Foreskin keratinocyte (primary cell): ENCODE measurements at places on chromosomes 13 and 19. TPM values are rescaled to one million over a fixed set of nuclear protein-coding genes. Genes with fewer than 3 reads are reported as not detected.

VSTM2B gene
- total RNA-seq: not detected in 2 replicates

PPM1N gene
- total RNA-seq: 2.0 and 2.1 TPM in 2 replicates

ZNF808 gene
- total RNA-seq: 9.4 and 12.0 TPM in 2 replicates

CEBPG gene
- 32.2 and 35.3 TPM in 2 replicates for total RNA-seq

- DNase-seq: no peak
Measured at GRCh38 chr19:56091066-56091490, 30.0 kb downstream of the ZNF787 start.

DNA sequence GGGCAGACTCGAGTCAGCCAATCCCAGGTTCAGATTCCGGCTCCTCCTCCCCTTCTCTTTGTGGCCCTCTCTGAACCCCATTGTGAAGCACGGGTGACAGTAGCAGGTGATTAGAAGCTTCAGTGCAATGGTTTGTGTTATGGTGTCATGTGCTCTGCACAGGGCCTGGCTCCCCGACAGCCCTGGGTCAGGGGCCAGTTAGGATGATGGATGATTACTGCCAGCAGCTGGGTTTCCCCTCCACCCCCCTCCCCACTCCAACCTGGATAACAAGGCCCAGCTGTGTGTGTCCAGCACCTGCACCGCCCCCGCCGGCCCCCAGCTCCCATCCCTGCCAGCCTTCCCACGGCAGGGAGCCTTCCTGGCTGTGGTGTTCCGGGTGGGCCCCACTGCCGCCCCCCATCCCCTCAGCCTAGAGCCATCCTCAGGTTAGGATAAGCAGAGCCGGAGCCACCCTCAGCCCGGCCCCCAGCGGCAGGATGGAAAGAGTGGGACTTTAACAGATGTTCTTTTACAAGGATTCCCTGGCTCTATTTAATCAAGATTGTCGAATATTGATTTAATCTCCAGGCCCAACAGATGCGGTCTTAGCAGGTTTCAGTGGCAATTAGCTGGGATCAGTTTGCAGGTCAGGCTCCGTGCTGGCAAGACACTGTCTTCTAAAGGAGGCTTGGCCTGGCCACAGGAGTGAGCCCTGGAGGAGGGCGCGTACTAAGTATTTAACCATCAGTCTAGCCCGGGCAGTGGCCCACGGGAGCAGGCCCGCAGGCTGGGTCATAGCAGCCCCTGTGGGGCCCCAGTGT is 156.2 kb downstream of the SIPA1L3 start:
- no peak for DNase-seq

DNA sequence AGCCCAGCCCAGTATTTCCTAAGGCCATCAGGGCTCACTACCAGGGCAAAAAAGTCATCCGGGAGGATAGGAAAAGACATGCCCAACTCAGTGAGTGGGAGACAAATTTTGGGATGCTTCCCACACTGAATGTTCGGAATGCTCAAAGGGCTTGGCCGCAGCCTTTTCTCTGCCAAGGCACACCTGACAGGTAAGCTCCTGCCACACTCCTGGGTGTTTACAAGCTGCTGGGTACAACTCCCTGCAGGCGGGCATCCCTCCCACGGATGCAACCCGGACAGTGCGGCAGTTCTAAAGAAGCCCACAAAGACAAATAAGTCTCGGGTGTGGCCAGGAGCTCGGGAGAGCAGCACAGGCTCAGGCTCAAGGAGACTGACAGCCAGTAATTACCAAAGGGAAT is 28.1 kb downstream of the SLC7A1 start:
- peak; percentile 86 for DNase-seq

GRCh38 chr19:38676023-38676877 is 28.8 kb downstream of the ACTN4 start:
- DNase-seq: peak; percentile 63

DNA sequence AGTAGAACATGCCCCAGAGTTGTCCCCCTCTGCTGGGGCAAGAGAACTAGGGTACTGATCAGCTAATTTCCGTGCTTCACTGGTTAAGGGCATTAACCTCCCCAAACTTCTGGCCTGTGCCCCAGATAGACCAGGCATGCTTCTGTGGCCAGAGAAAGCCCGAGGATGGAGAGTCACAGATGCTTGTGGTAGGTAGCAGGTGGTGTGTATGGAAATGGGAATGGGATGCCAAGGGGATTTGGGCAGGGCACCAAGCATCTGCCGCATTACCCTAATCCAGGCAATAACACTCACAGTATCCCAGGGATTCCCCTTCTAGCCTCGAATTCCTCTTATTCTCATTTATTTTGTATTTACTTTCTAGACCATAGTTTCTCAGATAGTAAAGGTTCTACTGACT is 124.8 kb upstream of the KLF12 start:
- DNase-seq: no peak

GRCh38 chr19:21492947-21493906 is 12.2 kb upstream of the ZNF429 start:
- no peak for DNase-seq

DNA sequence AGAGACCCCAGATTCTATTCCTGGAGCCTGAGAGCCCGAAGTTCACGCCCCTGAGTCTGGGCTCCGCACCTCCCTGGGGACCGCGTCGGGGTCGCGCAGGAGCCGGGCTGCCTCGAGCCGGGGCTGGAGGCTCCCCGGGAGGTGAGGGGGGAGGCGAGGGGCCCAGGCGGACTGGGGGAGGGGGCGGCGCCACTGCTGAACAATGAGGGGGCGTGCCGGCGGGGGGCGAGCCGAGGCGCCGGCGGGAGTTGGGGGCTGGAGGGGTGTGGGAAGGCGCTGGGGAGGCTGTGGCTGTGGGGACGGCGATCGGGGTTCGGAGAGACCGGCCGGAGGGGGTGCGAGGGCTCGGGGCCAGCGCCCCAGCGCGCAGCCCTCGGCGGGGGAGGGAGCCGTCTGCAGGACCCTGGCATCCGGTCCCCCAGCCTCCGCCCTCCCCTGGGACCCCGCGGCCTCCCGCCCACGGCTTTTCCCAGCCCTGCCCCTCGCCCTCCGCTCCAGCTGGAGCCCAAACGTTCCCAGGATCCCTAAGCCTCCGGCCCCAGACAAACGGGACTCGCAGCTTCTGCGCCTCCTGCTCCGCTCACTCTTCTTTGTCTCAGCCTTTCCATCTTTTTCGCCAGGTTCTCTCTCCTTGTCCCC is 922 bp downstream of the PLEKHG2 start:
- no peak for DNase-seq

DNA sequence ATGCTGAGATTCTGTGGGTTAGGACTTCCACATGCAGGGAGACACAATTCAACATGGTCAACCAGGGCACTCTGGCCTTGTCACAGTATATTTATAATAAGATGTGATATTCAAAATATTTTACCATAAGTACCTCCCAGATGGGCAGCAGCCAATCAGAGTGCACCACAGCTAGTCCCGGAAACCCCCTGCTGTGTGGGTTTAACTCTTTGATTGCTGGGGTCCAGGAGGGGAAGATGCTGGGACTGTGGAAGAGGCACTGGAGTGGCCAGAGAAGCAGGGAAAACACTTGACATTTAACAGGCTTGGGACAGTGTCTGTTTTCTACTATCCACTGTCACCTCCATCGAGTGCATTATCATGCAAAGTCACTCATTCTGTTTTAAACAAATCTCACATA is 99.0 kb downstream of the MBNL2 start:
- no peak for DNase-seq

DNA sequence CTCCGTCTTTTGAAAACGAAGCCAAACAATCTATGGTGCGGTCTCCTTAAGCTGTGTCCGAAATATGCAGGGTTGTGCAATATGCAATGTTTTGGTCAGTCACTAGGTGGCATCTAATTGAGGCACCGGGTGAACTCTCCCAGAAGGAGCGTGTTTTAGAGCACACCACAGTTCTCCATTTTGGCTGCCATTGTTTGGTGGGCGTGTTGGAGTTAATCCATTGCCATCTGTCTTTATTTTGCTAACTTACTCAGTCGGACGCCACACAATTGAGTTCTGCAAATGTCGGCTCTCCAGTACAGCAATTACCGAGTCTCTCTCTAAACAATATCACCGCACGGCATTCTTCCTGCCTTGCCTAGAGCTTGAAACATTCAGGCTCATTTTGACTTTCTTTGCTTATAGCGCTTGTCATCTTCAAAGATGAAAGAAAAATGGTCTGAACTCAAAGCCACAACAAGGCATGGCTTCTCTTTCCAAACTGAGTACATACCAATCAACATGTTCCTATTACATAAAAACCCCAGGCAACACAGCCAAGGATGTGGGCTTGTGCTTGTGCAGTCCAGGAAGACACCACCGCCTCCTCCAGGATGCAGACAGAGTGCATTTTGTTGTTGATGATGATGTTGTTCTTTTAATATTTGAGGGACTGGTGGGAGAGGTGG is 182.0 kb upstream of the SERP2 start:
- DNase-seq: no peak

GRCh38 chr13:22836475-22836874 is 344.3 kb upstream of the SGCG start:
- DNase-seq: no peak

- DNase-seq: no peak
Measured at GRCh38 chr19:7230826-7231225, 63.4 kb downstream of the INSR start.

DNA sequence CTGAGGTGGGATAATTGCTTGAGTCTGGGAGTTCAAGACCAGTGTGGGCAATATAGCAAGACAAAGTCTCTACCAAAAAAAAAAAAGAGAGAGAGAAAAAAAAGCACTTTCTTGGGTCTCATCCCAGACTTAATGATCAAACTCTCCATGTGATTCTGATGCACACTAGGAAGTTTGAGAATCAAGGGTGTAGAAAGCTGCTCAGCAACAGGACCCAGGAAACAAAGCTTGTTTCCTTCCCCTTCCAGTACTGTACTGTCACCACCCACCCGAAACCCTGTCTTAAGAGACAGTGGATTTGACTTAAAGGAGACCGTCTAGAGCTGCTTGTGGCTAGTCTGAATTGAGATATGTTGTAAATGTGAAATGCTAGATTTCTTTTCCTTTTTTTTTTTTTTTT is 5.8 kb downstream of the MISP3 start:
- DNase-seq: no peak

DNA sequence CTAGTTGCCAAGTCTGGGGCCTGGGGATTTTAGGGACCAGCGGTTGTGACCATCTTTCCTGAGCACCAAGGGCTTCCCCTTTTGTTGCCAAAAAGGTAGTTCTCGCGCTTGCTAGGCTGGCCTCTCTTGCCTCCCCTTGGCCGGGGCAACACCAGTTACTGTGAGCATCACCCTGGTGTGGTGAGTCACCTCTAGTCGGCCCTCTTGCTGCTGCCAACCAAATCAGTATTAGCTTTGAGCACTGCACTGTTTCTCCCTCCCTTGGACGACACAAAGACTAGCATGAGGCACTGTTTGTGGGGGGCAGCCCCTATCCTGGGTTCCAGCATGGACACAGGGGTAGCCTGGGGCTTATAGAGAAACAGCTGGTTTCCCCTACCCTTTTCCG is 6.9 kb downstream of the SYDE1 start:
- no peak for DNase-seq

GRCh38 chr13:64223016-64223415 is 2807.4 kb upstream of the PCDH20 start:
- no peak for DNase-seq

- DNase-seq: no peak
Measured at GRCh38 chr13:97211300-97211699, 10.8 kb upstream of the MBNL2 start.
